ENCODE measurements at places on chromosomes 1 and 21. TPM values are rescaled to one million over a fixed set of nuclear protein-coding genes. Genes with fewer than 3 reads are reported as not detected.
A peak's percentile ranks its signal among the peaks of the same experiment; 100 is the strongest.

The SERPINC1 gene
- 0.12 TPM for polyA plus RNA-seq

DNA sequence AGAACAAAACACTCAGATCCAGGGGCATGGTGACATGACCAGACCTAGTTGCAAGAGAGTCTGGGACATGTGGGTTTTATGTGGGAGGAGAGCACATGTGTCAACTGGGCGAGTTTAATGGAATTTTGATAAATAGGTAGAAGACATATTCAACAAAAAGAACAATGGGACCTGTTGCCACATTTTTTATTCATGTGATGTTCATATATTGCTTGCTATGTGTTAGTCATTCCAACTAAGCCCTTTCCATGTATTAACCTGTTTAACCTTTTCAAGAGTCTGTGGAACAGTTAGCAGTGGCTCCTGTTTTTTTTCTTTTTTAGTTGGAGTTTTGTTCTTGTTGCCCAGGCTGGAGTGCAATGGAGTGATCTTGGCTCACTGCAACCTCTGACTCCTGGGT, 30.1 kb upstream of the CSF3R start:
- DNase-seq = no peak

DNA sequence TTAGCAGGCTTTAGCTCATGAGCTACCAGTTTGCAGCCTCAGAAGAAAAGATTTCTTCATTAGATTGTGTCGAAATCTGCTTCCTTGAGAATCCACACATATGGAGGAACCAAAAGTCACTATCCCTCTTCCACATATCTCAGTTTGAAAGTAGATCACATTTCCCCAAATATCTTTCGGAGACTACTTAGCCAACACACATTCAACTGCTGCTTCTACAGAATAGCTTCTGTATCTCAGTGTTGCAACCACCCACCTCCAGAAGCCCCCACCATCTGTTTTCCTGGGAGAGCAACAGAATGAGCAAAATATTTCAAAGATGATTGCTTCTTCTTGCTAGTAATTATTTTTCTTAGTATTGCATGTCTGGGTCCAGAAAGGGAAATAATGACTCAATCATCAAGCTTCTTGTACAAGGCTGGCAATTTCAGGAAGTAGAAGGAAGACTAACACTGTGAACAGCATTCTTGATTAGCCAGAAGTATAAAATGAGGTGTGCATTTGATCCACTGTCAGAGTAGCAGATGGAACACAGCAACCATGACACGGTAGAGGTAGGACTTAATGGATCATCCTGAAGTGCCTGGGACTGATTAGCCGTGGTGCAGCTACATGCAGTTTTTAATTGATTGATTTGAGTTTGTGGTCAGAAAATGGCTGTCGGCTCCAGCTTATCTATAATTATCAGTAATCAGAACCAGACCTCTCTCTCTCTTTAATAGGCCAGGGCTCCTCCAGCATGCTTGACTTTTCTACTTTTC, 24.9 kb downstream of the ZC3H11B start:
- no peak for DNase-seq

The MYOG gene
- polyA plus RNA-seq = 562 TPM

DNA sequence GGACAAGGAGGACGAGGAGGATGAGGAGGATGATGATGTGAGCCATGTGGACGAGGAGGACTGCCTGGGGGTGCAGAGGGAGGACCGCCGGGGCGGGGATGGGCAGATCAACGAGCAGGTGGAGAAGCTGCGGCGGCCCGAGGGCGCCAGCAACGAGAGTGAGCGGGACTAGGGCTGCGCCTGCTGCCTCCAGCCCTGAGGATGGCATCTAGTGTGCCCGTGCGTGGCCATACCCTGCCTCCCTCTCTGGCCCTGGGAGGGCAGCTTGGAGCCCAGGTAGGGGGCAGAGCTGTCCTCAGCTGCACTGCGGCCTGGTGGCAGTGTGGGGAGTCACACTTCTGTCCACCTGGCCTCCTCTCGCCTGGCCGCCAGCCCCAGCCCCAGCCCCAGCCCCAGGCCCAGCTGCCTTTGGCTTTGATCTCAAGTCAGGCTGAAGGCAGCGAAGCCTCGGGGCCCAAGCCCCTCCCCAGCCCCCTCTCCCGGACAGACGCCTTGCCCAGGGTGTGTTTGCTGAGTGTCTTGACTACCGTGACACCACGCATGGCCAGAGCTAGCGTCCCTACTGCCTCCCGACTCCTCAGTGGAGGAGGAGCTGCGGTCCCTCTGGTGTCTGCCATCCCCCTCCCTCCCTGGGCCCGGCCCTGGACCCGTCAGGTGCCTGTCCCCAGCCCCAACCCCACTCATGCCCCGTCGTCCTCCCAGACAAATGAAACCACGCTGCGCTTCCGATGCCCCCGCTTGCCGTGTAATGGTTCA, 155.2 kb downstream of the PEX14 start:
- no peak for DNase-seq

DNA sequence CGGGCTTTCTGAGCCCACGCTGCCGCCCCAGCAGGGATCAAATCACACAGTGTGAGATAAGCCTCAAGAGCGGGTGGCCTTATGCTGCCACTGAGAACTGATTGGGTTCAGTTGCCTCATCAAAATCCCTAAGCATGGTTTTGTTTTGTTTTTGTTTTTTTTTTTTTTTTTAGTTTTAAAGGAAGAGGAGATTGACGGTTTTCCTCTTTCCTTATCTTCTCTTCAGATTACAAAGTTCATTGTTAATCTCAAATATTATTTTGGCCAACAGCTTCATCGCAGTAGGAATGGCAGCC, 651 bp downstream of the COA6 start:
- no peak for DNase-seq

DNA sequence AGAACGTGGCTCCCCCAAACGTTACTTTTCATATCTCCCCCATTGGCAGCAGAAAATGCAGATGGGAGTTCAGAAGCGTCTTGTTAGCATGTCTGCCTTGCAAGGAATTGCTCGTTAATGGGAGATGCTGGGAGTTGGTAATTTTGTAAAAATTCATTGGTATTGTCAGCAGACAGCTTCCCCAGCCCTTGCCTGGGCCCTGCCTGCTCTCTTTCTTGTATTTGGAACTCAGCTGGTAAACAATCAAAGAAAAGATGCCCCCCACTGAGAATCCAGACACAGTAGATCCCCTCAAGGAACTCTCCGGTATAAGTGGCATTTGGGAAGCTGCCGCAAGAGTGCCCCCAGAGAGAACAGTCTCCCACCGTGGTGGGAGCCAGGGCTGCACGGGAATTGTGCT, 94.4 kb upstream of the IGSF21 start:
- DNase-seq = no peak

DNA sequence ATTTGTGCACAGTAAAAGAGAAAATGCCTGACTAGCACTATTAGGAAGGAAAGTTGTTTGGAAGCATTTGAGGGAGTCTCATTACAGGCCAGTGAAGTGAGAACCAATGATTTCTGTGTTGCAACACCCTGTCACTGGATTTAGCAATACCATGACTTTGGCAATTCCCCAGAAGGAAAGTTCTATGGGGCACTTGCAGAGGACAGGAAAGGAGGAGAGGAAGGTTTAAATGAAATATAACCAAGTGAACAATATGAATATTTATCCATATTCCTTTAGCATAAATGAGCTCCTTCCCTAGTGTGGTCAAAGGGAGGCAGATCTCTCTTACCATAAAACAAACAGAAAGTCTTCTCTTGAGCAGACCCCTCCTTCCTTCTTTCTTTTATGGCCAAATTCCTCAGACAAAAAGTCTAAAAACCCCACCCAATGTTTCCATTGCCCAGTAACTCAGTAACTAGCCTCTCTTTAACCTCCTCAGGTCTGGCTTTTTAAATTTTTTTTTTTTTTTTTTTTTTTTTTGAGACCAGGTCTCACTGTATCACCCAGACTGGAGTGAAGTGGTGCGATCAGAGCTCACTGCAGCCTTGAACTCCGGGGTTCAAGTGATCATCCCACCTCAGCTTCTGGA, 5.5 kb downstream of the TLR5 start:
- no peak for DNase-seq

The OPTC gene
- polyA plus RNA-seq = not detected

- no peak for DNase-seq
These were observed 860.0 kb downstream of the LTN1 start for GRCh38 chr21:28132713-28133112.

DNA sequence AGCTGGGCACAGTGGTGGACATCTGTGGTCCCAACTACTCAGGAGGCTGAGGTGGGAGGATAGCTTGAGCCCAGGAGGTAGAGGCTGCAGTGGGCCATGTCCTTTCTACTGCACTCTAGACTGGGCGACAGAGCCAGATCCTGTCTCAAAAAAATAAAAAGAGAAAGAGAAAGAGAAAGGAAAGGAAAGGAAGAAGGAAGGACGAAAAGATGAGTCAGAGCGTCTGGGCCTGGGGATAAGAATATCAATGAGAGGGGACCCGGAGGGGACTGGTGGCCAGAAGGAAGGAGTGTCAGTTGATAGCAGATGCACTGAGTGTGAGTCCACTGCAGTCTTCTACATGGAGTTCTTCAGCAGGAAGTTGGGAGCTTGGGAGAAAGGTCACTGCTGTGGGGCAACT, 75.6 kb downstream of the SYT6 start:
- no peak for DNase-seq

DNA sequence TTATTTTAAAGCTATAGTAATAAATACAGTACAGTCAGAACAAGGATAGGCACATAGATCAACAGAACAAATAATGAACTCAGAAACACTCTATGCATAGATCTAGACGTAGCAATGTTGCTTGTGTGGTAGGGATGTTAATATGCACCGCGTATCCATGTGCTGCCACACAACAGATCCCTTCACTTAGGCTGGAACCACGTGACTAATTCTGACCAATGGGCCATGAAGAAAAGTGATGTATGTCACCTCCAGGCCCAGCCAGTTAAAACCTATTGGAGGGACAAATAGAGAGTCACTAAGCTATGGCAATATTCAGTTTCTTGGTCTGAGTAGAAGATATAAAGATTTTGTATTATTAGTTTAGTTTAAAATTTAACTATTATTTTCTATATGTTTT, 91.4 kb downstream of the ADAMTS1 start:
- DNase-seq = no peak

DNA sequence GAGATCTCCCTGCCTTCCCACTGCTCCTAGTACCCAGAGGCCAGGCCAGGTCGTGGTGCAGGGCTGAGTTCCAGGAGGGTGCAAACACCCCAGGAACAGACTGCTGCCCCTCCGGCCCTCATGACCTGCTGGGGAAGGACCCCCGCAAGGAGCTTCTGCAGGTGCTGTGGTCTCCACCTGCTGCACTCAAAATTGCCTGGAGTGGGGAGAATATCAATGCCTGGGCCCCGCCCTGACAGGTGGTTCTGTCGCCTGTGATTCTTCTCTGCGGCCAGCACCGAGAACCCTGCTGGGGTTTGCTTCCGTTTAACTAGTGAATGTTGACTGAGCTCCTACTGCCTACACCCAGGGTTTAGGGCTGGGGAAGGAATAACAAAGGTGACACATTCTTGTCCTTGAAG, 2.1 kb upstream of the TFF3 start:
- DNase-seq = no peak

DNA sequence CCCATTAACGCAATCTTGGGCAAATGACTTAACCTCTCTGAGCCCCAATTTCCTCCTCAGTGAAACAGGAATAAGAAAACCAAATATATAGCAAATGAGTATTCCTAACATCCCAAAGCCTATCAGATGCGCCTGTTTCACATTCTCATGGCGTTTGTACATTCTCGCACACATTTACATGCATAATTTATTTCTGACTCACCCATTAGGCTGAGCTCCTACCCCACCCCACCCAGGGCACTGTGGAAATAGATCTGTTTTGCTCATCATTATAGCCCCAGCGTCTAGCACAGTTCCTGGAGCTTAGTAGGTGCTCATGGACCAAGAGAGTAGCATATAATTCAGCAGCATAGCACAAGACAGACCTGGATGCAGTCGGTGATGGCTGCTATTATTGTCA, 146.1 kb upstream of the VANGL1 start:
- DNase-seq = no peak

The YOD1 gene
- 4.2 TPM for polyA plus RNA-seq

DNA sequence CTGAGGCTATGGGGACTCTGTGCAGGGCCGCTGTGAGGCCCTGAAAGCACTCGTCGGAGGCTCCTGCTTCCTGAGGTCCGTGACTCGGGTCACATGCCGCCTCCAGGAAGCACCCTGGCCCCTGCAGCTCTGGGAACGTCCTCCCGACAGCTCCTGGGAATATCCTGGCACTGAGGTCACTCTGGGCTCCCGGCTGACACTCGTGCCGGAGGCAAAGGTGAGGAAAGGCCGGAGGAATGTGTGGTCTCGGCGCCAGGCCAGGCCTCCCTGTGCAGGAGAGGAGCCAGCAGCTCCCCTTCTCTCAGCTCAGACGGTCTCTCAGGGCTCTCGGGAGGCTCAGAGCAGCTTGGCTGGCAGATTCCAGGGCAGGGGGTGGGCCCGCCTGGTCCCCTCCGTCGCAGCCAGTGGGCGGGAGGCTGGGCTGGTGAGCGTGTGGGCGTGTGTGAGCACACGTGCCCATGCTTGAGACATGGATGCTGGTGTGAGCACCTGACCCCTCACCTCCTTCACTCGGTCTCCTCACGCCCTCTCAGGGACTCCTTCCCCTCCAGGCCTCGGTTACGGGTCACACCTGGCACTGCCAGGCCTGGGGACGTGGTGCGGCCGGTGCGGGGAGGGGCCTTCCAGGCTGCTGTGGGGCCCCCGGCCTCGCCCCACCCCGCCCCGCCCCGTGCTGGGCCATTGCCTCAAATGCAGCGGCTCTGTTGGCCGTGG, 5.5 kb upstream of the RNF223 start:
- DNase-seq = peak; percentile 43

GRCh38 chr1:55369474-55369873, 154.3 kb upstream of the USP24 start:
- no peak for DNase-seq

DNA sequence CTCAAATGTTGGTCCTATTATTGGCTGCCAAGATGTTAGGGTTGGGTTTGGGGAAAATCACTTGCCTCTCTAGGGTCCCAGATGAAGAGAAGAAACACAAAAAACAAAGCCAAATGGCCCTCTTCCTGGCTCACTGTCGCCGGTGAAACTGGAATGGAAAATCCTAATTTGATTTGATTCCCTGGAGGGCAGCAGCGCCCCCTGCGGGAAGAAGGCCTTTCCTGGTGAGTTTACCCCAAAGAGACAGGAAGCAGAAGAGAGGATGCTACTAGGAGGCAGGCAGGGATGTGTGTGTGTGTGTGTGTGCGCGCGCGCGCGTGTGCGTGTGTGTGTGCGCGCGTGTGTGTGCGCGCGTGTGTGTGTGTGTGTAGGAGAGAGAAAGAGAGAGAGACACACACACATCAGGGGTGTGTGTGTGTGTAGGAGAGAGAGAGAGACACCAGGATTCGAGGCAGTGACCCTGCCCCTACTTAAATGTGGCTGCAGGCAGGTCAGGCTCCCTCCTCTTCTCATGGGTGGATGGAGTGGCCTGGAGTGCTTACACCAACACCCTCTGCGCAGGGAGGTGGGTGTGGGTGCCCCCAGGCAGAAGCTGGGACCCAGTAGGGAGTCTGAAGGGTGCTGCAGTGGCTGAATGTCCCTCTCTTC, 3.1 kb upstream of the SELENON start:
- peak; percentile 68 for DNase-seq

- DNase-seq = no peak
These were observed 19.1 kb upstream of the HDAC1 start for GRCh38 chr1:32272557-32273390.

DNA sequence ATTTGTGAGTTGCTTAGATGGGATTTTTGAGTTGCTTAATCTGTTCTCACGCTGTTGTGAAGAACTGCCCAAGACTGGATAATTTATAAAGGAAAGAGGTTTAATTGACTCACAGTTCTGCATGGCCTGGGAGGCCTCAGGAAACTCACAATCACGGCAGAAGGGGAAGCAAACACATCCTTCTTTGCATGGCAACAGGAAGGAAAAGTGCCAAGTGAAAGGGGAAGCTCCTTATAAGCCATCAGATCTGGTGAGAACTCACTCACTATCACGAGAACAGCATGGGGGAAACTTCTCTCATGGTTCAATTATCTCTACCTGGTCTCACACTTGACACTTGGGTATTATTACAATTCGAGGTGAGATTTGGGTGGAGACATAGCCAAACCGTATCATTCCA, 10.3 kb downstream of the CLIC6 start:
- no peak for DNase-seq
